Large intestine (tissue), 12 donors: ENCODE measurements at places on chromosomes 13 and 19. TPM values are rescaled to one million over a fixed set of nuclear protein-coding genes. Genes with fewer than 3 reads are reported as not detected.

Gene SLITRK5
- polyA plus RNA-seq, result 0.43 TPM

Gene LMTK3
- polyA plus RNA-seq, result 7.2 TPM

Gene PTH2
- not detected for polyA plus RNA-seq

- no peak for DNase-seq
- H3K36me3 ChIP-seq, result peaks cover 60% of the 10 kb centered on the region
- H3K4me3 ChIP-seq, result no peak overlapping the region
- peaks cover 50% of the 10 kb centered on the region for H3K4me1 ChIP-seq
Measured at GRCh38 chr19:1417145-1417544, 9.8 kb downstream of the DAZAP1 start.

DNA sequence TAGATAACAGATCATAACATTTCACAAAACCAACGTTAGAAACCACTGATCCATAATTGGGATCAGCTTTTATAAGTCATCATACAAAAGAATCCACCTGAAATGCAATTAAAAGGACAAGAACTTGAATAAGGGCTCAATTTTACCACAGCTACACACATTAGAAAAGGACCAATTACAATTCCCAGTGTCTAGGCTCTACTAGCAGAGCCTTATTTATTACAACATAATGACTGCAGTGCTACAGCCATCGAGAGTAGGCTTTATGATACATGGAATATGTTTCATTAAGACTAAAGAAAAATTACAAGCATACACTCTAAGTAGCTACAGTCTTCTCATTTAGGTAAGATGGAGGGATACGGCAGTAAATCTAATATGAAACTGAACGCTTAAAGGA is 2.9 kb downstream of the RBM26 start:
- peaks cover 15% of the 10 kb centered on the region for H3K4me1 ChIP-seq
- DNase-seq, result peak; percentile 22
- no peak overlapping the region for H3K4me3 ChIP-seq
- peaks cover 10% of the 10 kb centered on the region for H3K36me3 ChIP-seq
- H3K27ac ChIP-seq, result no peak overlapping the region
- H3K27me3 ChIP-seq, result no peaks in the 10 kb centered on the region

- no peaks in the 10 kb centered on the region for H3K27me3 ChIP-seq
- no peak overlapping the region for H3K27ac ChIP-seq
- no peaks in the 10 kb centered on the region for H3K4me1 ChIP-seq
- H3K36me3 ChIP-seq, result no peaks in the 10 kb centered on the region
- H3K4me3 ChIP-seq, result no peak overlapping the region
Measured at GRCh38 chr13:44206434-44206833, 167.2 kb upstream of the SERP2 start.
